ENCODE measurements at places on chromosomes 1 and 21.
A peak's percentile ranks its signal among the peaks of the same experiment; 100 is the strongest.

DNA sequence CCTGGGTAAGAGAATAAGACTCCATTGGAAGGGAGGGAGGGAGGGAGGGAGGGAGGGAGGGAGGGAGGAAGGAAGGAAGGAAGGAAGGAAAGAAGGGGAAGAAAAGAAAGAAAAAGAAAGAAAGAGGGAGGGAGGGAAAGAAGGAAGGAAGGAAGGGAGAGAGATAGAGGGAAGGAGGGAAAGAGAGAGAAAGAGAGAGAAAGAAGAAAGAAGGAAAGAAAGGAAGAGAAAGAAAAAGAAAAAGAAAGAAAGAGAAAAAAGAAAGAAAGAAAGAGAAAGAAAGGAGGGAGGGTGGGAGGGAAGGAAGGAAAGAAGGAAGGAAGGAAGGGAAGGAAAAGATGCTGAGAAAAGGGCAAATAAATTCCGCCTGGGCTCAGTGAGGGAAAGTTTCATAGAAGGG lies 74.7 kb upstream of the IFNAR2 start:
- DNase-seq: no peak

- no peak for DNase-seq
Observed at GRCh38 chr1:69433073-69433472, 134.6 kb upstream of the LRRC7 start.

DNA sequence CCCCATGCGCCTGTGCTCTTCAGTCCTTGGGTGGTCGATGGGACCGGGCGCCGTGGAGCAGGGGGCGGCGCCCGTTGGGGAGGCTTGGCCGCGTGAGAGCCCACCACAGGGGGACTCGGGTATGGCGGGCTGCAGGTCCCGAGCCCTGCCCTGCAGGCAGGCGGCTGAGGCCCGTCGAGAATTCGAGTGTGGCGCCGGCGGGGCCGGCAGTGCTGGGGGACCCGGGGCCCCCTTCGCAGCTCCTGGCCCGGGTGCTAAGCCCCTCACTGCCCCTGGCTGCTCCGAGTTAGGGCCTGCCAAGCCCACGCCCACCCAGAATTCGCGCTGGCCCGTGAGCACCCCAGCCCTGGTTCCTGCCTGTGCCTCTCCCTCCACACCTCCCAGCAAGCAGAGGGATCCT lies 26.1 kb downstream of the TLR5 start:
- DNase-seq: no peak

GRCh38 chr1:166977951-166978350 lies 2.6 kb upstream of the ILDR2 start:
- DNase-seq: no peak

DNA sequence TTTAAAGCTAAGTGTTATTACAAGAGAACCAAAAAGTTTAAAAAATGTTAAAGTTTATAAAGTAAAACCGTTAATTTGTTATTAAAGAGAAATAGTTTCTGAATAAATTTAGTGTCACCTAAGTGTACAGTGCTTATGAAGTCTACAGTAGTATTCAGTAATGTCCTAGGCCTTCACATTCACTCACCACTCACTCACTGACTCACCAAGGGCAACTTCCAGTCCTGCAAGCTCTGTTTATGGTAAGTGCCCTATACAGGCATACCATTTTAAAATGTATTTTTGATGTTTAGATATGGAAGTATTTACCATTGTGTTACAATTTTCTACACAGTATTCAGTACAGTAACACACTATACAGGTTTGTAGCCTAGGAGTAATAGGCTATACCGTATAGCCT lies 60.1 kb upstream of the GCLM start:
- no peak for DNase-seq

DNA sequence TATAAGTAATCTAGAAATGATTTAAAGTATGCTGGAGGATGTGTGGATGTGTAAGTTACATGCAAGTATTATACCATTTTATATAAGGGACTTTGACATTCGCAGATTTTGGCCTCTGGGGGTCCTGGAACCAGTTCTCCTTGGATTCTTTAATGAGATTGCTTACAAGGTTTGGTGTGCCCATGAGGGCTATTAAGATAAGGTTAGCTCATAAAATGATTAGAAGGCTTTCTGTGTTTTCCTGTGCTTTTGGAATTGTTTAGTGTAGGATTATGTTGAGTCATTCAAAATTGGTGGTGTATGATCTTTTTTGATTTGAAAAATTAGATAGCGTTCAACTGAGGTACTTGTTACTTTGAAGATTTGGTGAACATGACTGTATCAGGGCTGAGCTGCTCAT lies 5.6 kb downstream of the USP25 start:
- DNase-seq: no peak

- DNase-seq: no peak
Observed at GRCh38 chr21:40575976-40576375, 271.0 kb downstream of the DSCAM start.

GRCh38 chr1:165490175-165490574 lies 45.2 kb upstream of the RXRG start:
- DNase-seq: no peak

- no peak for DNase-seq
Observed at GRCh38 chr1:1094981-1095380, 20.9 kb upstream of the RNF223 start.

DNA sequence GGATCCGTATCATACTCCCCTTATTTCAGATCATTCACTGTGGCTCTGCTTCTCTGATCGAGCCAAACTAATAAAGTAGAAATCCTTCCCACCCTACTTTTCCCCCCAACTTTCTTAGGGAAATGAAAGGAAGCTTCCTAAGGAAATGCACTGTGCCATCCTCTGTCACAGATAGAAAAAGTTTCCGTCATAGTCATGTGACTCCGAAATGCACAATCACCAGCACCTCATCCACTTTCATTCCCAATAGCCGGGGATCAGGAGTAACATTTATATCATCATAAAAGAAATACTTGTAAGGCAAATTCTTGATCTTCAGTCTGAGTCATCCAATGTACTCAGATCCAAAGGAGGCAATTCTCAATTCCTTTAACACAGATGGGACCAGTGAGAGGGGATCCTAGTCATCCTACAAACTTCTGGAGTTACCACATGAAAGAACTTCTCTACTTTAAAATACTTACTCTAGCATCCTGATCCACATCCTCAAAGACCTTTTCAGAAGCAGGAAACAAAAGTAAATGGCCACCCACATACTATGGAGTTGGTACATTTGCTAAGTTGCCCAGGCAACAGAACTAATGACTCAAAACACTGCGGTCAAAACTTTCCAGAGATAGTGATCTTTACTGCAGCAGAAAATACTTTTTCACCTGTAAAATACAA lies 97.8 kb upstream of the ZC3H11B start:
- no peak for DNase-seq

- no peak for DNase-seq
Observed at GRCh38 chr1:118984722-118985639, 3.2 kb downstream of the TBX15 start.

DNA sequence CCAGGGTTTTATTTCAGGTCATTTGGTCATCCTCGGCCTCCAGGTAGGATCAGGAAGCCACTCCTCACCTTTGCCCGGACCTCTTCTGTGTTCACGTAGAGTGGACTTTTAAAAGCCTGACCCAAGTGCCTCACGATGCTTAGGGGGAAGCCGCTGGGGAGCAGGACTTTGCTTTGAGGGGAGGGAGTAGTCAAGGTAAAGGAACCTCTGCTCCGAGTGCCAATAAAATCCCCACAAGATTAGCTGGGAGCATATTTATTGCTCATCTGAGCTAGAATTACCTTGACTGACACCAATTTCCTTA lies 603 bp upstream of the DHRS3 start:
- no peak for DNase-seq

GRCh38 chr1:17355898-17356297 lies 16.1 kb upstream of the PADI6 start:
- DNase-seq: peak; percentile 9

GRCh38 chr21:26072666-26073615 lies 97.6 kb downstream of the APP start:
- DNase-seq: no peak

GRCh38 chr1:206699000-206699586 lies 14.4 kb downstream of the MAPKAPK2 start:
- DNase-seq: no peak

DNA sequence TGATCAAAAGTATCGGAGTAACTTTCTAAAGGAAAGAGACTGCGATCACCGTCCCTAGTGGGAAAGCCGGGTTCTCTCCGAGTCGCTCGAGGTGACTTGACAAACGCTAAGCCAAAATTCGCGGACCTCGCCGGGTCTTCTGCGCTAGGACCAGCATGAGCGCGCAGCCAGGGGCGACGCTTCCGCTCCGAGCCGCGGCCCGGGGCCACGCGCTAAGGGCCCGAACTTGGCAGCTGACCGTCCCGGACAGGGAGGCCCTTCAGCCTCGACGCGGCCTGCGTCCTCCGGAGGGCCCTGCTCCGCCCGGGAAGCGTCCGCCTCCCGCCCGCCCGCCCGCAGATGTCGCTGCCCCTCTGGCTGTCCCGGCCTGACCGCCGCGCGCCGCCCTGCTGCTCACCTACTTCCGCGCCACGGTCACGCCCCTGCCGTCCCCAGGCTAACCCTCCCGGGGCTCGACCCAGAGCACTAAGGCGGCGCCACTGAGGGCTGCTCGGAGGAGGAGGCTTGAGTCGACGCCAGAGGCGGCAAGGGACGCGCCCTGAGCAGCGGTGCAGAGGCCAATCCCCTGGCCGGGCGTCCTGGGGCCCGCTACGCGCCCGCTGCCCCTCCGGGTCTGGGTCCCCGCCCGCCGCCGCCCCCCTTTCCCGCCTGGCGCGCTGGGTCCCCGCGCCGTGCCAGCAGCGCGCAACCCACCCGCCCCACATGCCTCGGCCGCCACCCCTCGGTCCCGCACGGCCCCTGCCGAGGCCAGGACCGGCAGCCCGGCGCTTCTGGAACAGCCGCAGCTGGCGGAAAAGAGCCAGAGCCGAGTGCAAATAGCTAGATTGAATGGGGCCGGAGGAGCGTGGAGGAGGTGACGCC lies 896 bp upstream of the DUSP10 start:
- DNase-seq: peak; percentile 89

DNA sequence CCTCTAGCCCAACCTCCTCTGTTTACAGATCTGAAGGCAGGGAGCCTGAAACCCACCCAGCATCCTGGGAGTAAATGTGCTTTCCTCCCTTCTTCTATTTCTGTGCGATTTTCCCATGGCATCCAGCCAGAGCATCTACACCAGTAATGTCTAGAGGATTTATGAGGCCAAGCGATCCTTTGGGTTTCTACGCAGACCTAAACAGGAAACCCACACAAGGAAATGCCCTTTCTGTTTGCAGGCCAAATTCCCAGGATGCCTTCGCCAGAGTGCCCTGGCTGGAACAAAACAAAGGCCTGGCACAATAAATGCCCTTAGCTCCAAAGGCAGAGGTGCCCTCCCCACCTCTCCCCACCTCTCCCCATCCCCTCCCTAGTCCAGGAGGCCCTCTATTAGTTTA lies 110.5 kb upstream of the CDC42BPA start:
- no peak for DNase-seq

- DNase-seq: no peak
Observed at GRCh38 chr1:44747878-44748277, 8.2 kb downstream of the KIF2C start.

GRCh38 chr1:113946112-113946511 lies 17.0 kb downstream of the HIPK1 start:
- DNase-seq: no peak

DNA sequence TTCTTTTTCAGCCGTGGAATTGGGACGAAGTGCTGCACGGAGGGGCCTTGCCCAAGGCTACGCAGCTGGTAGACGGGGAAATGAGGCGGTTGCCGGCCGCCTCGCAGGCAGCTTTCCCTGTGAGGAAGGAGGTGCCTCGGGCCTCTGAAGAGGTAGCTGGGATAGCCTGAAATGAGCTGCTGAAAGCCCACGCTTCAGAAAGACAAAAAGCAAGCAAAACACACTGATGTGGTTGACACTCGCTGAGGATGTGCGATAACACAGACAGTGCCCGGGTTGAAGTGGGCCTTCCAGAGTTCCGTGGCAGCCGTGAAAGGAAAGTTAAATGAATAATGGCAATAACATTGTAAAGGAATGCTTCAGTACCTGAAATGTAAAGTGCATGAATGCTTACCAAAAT lies 47.2 kb downstream of the S1PR1 start:
- peak; percentile 57 for DNase-seq

GRCh38 chr1:41365772-41366454 lies 4.7 kb downstream of the FOXO6 start:
- peak; percentile 63 for DNase-seq

DNA sequence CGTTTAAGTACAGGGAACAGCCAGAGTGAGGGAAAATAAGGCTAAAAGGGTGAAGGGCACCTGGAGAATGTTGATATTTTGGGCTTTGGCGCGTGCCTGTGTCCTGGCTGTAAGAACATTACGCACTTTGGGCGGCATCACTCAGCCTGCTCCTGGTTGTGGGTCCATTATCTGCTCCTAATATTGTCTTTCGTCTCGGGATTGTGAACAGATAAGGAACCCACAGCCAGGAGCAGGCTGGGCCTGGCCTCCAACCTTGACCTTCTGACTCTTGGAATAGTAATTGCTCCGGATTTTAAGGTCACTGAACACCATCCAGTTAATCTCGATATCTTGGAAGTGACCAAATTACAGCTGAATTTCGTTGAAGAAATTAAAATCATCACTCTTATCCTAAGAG lies 61.9 kb downstream of the TCP10L start:
- no peak for DNase-seq

GRCh38 chr1:110035236-110035752 lies 870 bp downstream of the STRIP1 start:
- DNase-seq: no peak

GRCh38 chr21:28489821-28490350 lies 502.8 kb downstream of the LTN1 start:
- no peak for DNase-seq

DNA sequence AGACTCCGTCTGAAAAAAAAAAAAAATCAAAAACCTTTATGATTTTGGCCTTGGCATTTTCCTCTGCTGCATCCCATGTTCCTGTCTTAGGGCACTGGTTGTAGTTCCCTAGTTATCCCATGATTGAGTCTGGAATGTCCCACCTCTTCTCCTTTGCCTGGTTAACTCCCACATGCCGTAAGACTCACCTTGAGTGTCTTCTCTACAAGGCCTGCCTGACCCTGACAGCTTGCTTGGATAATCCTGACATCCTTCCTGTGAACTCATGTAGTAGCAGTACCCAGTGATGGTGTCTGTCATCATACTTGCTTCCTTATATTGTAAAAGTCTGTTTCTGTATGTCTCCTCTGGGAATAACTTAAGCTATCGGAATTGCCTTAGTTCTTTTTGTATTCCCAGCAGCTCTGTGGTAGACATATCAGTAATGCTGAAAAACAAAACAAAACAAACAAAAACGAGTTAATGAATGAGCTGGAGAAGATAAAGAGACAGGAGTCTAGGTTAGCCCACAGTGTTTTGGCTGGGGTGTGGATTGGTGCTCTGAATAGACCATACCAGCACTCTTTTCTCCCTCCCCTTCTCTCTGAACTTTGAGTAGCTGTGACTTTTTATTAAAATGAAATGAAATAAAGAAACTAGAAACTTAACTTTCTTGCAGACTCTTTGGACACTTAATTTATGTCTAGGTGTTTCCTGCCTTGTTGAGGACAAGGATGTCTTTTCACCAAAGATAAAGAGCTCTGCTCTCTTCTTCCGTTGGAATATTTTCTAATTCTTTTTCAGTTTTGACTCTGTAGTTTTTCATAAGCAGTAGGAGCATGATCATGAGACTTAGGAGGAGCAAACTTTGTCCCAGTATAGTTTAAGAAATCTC lies 15.1 kb downstream of the NEK7 start:
- DNase-seq: no peak

GRCh38 chr1:157173900-157174410 lies 35.8 kb upstream of the ETV3 start:
- no peak for DNase-seq

Measured in CD4-positive, alpha-beta T cell treated with Interleukin-21 for 1 hour (primary cell).